ENCODE measurements at places on chromosomes 4 and X. TPM values are rescaled to one million over a fixed set of nuclear protein-coding genes. Genes with fewer than 3 reads are reported as not detected.

AP1AR gene
- 19.0 TPM for total RNA-seq

SPOCK3 gene
- total RNA-seq, result 0.56 TPM

EXOC1L gene
- total RNA-seq, result not detected

NPY5R gene
- not detected for total RNA-seq

Measured in epithelial cell of alveolus of lung (primary cell).